Epithelial cell of proximal tubule (primary cell): ENCODE measurements at places on chromosomes 13 and 19.

DNA sequence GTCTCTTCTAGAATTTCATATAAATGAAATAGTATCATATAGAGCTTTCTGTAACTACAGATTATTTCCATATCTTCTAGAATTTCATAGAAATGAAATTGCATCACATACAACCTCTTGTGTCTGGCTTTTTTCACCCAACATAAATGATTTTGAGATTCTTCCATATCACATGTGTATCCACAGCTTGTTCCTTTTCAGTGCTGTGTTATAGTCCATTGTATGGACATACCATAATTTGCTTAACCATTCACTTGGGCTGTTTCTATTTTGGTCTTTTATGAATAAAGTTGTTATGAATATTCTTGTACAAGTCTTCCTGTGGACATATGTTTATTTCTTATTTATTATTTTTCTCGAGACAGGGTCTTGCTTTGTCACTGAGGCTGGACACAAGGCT is 11.7 kb downstream of the TPRX1 start:
- DNase-seq = no peak

DNA sequence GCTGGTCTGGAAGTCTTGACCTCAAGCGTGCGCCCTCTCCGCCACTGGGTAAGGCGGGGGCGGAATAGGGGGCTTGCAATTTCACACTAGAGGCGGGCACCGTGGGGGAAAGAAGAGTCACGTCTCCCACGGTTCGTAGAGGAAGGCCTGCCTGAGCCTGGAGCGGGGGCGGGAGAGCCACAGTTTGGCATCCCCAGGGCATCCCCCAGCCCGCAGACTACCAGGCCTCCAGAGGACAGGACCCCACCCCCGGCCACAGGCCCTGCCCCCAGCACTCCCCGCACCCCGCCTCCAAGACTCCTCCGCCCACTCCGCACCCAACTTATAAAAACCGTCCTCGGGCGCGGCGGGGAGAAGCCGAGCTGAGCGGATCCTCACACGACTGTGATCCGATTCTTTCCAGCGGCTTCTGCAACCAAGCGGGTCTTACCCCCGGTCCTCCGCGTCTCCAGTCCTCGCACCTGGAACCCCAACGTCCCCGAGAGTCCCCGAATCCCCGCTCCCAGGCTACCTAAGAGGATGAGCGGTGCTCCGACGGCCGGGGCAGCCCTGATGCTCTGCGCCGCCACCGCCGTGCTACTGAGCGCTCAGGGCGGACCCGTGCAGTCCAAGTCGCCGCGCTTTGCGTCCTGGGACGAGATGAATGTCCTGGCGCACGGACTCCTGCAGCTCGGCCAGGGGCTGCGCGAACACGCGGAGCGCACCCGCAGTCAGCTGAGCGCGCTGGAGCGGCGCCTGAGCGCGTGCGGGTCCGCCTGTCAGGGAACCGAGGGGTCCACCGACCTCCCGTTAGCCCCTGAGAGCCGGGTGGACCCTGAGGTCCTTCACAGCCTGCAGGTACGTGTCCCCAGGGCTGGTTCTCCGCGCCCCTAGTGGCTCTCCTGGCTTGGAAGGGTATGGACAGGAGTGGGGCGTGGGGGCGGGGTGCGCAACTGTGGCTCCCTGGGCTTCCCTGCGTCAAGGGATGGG is at the start of gene ANGPTL4:
ANGPTL4 (plus strand) TSS at position 353 of the 969 bp plus-strand sequence; CDS start at position 520, 167 bp downstream.
- no peak for DNase-seq

DNA sequence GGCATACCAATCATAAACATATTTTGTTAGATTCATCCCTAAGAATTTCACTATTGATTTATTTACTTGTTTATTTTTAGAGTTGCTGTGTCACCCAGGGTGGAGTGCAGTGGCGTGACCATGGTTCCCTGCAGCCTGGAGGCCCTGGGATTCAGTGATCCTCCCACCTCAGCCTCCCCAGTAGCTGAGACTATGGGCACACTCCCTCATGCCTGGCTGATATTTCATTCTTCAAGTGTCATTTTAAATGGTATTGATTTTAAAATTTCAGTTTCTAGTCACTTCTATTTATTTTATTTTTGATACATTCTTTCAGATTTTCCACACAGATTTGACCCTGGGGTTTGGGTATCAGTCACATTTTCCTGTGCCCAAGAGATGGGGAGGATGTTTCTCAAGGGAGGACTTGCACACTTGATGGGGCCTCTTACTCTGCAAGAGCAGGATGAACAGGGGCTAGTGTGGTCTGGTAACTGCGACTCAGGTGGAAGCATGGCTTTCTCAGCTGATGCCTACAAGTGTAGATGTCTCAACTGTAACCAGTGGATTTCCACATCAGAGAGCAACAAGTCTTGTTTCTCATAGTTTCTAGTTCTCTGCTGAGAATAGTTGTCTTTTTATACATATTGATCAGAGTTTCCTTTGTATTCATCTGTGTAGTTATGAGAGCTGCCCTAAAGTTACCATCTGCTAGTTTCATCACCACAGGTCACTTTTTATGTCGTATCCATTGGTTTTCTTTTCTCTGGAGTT is 40.2 kb downstream of the CCNE1 start:
- DNase-seq = no peak

DNA sequence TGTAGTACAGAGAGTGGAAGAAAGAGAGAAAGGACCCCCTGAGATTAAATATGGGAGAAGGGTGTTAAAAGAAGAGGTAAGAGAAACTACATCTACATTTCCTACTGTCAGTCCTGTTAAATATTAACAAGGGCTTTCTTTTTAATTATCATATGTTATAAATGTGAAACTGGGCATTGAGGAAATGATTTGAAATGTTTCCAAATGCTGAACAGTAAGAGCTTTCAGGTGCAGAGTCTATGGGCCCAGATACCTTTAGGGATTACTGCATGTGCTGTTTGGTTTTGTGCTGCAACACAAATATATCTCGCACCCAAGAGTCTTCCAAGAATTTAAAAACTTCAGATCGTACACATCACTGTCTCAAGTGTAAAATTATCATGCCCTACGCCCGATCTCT is 176.3 kb downstream of the RBM26 start:
- no peak for DNase-seq

DNA sequence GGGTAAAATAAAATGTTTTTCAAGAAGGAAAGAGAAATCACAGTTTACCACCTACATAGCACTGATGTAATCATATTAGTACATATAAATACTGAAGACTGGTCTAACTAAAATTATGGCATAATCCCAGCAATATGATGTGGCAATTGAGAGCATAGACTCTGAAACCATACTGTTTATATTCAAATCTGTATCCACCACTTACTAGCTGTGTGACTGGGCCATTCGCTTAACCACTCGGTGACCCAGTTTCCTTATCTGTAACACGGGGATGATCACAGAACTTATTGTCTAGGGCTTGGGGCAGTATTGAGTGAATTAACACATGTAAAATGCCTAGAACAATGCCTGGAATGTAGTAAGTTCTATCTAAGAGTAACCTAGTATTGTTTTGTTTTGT is 13.1 kb upstream of the GTF3A start:
- DNase-seq = no peak

DNA sequence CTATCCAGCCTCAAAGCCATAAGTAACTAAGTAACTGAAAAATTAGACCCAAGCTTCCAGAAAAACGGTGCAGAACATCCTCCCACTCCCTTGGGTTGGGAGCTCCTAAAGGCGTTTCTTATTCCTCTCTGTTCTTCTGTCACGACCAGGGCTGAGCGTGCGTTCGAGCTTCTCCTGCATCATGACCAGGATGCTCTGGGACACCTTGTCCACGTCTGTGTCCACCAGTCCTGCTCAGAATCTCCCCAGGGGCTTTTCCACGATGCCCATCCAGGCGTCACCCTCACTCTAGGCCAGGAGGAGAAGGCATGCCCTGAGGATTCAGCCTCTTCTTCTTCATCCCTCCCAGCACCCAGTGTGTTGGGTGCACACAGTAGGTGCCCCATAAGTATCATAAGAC is 37.8 kb upstream of the GAS6 start:
- DNase-seq = no peak
